Hindlimb muscle (tissue), 1 donor: ENCODE measurements at places on chromosomes 6 and 20.

DNA sequence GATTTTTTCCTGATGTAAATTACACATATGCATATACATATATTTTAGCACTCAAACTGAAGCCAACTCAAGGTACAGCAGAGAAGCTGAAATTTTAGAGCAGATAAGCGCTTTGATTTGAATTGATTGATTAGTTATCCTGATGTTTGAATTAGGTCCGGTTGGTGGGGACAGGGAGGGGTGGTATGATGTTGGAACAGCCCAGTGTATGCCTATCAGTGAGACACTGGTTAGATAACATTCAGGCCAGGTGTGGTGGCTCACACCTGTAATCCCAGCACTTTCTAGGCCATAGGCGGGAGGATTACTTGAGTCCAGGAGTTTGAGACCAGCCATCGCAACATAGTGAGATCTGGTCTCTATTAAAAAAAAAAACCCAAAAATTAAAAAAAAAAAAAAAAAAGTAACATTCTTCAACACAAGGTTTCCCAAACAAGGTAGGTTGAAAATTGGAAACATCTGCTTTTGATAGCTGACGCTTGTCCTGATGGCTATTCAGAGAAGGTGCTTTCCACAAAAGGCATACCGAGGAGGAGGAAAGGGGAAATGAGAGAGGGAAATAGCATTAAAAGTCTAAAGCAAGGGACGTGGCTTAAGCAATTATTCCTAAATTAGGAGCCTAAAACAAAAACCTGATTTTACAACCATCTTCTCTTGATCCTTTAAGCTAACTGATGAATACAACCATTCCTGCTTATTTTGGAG lies 288.4 kb upstream of the JARID2 start:
- DNase-seq = no peak

DNA sequence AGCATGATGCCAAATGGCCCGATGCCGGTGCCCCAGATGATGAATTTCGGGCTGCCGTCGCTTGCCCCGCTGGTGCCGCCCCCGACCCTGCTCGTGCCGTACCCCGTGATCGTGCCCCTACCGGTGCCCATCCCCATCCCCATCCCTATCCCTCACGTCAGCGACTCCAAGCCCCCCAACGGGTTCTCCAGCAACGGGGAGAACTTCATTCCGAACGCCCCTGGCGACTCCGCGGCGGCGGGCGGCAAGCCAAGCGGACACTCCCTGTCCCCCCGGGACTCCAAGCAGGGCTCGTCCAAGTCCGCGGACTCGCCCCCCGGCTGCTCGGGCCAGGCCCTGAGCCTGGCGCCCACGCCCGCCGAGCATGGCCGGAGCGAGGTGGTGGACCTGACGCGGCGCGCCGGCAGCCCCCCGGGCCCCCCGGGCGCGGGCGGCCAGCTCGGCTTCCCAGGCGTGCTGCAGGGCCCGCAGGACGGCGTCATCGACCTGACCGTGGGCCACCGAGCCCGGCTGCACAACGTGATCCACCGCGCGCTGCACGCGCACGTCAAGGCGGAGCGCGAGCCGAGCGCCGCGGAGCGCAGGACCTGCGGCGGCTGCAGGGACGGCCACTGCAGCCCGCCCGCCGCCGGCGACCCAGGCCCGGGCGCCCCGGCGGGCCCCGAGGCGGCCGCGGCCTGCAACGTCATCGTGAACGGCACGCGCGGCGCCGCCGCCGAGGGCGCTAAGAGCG lies 144.6 kb downstream of the SOBP start:
- no peak for DNase-seq

- no peak for DNase-seq
These were observed 1.4 kb downstream of the TMEM170B start for GRCh38 chr6:11538819-11539468.

DNA sequence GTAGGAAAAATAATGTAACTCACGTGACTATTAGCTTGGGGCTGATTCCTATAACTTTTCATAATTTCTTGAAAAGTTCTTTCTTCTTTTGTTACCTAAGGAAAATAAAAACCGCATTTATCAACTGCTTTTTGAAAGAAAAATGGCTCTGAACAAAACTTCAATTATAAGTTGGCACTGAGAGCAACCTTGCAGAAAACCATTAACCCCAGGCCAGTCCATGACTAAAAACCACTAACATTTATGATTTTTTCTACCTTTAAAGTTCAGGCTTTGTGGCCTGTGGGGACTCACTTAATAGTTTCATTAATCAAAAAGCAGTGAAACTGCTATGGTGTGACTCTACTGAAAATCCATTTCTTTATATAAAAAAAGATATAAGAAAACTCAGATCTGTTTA lies 69.1 kb upstream of the SAMHD1 start:
- no peak for DNase-seq

GRCh38 chr6:170107606-170108222 lies 183.2 kb downstream of the DLL1 start:
- no peak for DNase-seq

DNA sequence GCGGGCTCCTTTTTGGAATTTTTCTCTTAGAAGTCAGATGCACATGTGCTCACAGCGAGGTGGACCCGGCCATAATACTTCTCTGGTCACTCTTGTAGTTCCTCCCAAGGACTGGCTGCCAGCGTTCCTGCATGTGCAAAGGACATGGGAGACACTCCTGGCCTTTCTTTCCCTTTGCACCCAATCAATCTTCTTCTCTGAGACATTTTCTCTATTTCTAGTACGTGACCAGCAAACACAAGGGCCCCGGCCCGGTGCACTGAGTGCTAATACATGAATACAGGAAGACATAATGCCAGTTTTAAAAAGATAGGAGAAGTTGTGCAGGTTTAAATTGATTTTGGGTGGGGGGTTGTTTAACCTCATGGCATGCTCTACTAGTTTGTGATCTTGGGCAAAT lies 233.6 kb downstream of the SMOC2 start:
- no peak for DNase-seq

- DNase-seq = no peak
These were observed 2.0 kb downstream of the PDE10A start for GRCh38 chr6:165660857-165661663.

DNA sequence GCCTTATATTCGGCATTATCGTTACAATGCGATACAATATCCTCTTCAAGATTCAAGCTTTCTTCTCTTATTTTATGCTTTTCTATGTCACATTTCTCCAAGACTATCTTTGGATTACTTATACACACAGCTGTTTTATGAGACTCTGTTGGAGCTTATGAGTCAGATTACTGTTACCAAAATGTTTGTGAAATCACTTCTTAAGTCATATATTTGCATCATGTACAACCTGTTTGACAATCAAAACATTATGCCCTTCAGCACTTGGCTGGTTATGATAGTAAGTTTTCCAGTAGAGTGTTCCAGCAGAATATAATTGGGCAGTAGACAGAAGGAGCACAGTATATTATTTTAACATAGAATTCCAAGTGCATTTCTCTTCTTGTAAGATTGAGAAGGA lies 35.2 kb downstream of the BMP6 start:
- DNase-seq = no peak

DNA sequence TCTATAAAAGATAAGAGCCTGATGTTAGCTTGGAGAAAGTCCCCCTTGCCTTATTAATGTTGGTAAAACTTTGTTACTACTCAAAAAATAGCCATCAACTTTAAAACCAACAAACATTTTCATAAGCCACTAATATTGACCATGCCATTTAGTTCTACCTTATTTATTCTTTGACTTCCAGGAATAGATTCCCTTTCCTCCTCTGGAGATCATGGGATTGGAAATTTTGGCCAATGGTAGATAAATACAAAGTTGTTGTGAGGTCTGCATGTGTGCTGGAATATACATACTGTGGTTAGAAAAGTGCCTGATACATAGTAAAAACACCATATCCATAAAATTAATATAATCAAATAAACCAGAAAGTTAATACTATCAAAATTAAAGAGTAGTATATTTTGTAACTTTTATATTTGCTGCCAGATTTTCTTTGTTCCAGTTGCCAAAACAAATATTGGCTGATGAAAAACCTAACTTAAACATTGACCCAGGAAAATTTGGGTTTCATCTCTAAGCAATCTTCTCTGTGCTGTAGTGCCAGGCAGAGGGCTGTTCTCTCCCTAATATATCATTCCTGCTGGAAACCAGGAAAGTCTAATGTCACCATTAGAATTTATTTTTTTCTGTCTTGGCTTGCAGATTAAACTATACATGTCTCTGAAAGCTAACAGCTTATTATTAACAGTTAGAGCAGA lies 169.1 kb downstream of the NKAIN2 start:
- no peak for DNase-seq

- DNase-seq = no peak
These were observed 4.8 kb upstream of the DUSP22 start for GRCh38 chr6:287489-287860.

GRCh38 chr6:43310134-43310533 lies 1.5 kb upstream of the CRIP3 start:
- DNase-seq = no peak

GRCh38 chr6:4256969-4257368 lies 121.6 kb upstream of the ECI2 start:
- DNase-seq = no peak

DNA sequence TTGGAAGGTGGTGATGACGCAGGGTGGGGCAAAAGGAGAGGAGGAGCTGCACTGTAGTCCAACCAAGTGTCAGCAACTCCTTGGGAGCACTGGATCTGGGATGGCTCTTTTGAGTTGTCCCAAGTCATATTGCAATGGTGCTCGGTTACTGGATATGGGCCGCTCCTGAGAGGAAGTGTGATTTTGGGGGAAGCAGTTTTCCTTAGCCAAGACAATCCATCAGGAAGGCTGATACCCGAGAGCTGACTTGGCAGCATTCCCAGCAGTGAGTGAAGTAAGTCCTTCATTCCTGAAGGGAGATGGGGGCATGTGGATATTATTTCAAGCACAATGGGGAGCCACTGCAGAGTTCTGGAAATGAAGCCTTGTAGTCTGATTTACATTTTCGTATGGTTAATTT lies 354.1 kb downstream of the RFPL4B start:
- DNase-seq = no peak

GRCh38 chr6:91328241-91328640 lies 741.4 kb upstream of the MAP3K7 start:
- DNase-seq = no peak

GRCh38 chr6:47743744-47744143 lies 38.1 kb upstream of the OPN5 start:
- DNase-seq = no peak

GRCh38 chr6:93393554-93394074 lies 25.7 kb downstream of the EPHA7 start:
- no peak for DNase-seq

- DNase-seq = no peak
These were observed 93.5 kb downstream of the DTNBP1 start for GRCh38 chr6:15569035-15569995.

GRCh38 chr6:156269751-156270369 lies 507.3 kb upstream of the ARID1B start:
- DNase-seq = no peak

GRCh38 chr6:63904650-63905248 lies 269.1 kb downstream of the PHF3 start:
- no peak for DNase-seq

DNA sequence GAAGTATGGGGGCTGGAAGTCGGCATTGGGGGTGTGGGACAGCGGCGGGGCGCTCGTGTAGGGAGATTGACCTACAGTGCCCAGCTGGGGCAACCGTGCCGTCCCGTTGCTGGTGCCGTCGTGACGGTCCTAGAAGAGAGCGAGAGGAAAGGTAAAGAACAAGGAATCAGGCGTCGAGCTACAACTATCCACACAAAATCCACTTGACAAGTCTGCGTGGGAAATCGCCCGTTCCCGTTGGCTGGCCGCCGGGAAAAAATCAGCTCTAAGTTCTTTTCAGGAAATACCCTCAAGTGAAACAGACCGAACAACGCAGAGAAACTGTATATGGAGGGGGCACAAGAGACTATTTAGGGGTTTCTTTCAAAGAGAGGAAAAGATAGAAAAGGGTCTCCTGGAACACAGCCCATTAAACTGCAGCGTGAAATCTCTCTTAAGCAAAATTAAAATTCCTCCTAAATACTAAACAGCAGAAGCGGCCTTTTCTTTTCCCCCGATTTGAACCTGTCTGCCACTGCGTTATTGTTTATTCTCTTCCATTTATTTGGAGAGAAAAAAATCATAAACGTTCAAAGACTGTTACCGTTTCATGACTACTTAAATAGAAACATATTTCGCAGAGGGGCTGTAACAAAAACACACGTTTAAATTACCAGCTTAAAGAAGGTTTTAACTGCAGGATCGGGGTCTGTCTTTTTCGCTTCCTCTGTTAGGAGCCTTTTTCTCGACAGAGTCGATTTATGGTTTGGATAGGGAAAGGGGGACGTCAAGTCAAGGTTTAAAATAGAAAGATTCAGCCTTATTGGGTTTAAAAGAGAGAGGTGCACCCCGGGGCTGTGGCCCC lies 4.4 kb downstream of the TFAP2A start:
- no peak for DNase-seq

GRCh38 chr6:5471637-5472398 lies 210.5 kb downstream of the FARS2 start:
- no peak for DNase-seq

DNA sequence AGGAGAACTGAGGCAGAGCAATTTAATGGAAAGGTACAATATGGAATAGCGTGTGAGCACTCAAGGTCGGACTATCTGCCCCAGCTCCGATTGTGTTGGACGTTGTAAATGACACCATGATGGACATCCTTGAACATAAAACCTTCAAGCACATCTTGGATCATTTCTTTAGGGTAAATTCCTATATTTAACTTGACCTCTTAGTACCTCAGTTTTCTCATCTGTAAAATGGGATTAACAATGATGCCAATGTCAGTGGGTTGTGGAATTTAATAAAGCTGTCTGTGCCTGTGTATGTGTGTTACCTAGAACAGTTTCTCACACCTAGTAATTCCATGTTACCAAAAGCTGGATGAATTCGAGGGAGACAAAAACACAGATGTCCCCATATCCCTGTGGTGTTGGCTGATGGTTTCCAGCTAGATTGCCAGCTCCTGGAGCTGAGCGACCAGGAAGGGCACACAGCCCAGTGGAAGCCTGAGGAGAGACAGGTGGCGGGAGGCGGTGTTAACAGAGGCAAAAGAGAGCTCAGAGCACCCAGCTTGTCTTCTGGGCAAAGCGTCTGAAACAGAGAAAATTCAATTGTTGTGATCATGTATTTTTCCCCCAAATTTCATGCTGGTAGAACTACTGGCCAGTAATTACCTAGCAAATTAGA lies 32.6 kb downstream of the MDFI start:
- no peak for DNase-seq

GRCh38 chr6:3789018-3789895 lies 37.7 kb upstream of the PXDC1 start:
- no peak for DNase-seq
